A549 (cell line): ENCODE measurements at places on chromosomes 3 and 15.

DNA sequence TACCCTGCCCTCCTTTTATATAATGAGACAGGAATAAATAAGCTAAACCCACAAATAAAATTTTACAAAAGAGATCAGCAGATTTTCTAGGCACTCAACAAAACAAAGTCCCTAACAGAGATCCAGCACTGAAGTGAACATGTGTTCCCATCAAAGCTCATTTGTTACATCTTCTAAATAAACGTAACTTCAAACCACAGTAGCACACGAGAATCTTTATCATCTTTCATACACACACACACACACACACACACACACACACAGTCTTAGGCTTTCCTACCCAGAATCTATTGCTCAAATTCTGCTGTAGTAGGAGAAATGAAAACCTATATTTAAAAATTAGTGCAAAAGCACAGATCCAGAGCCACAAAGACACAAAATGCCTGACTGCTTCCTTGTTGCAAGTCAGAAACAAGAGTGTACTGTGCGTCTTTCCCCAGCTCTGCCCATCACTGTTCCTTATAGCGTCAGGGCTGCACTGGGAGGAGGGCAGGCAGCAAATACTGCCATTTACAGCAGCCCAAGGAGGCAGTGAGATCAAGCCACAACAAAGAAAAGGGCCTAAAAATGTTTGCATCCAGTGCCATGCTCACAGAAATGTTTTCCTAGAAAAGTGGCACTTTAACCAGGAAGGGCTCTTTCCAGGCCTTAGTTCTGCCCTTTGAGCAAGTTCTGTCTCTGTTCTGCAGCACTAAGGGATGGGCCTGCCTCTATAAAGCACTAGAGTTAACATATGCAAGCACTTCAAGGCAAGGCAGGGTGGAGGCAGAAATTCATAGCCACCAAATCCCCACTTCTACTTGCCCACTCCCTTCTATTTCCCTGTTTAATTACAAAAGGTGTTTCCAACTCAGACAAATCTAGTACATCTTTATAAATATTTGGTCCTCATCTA, 6.0 kb downstream of the IP6K1 start:
- DNase-seq = no peak

GRCh38 chr15:57551715-57552677, 39.7 kb upstream of the MYZAP start:
- DNase-seq = peak; percentile 86

GRCh38 chr3:192892981-192893700, 24.5 kb downstream of the MB21D2 start:
- DNase-seq = peak; percentile 90

- peak; percentile 52 for DNase-seq
Observed at GRCh38 chr15:31442699-31443111, 116.1 kb downstream of the KLF13 start.

GRCh38 chr3:105511031-105511430, 144.3 kb downstream of the ALCAM start:
- DNase-seq = no peak

- no peak for DNase-seq
Observed at GRCh38 chr3:10450494-10451440, 54.6 kb downstream of the ATP2B2 start.

DNA sequence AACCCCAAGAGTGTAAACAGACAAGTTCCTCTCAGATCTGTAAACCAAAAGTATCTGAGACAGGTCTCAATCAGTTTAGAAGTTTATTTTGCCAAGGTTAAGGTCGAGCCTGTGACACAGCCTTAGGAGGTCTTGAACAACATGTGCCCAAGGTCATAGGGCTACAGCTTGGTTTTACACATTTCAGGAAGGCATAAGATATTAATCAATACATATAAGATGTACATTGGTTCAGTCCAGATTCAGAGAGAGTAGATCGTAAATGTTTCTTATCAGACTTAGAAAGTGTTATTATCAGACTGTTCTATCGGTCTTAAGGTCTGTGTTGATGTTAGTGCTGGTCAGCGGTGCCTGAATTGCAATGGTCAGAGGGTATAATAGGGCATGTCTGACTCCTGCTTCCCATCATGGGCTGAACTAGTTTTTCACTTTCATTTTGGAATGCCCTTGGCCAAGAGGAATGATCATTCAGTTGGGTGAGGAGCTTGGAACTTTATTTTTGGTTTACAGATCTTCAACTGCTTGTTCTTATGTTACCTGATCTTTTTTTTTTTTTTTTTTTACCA, 27.0 kb upstream of the MFGE8 start:
- DNase-seq = no peak

- DNase-seq = no peak
Observed at GRCh38 chr3:46713898-46714552, 3.6 kb downstream of the PRSS50 start.

- DNase-seq = no peak
Observed at GRCh38 chr15:47945872-47946650, 174.7 kb upstream of the SLC24A5 start.
